ENCODE measurements at places on chromosomes 3 and 15. TPM values are rescaled to one million over a fixed set of nuclear protein-coding genes. Genes with fewer than 3 reads are reported as not detected.
A peak's percentile ranks its signal among the peaks of the same experiment; 100 is the strongest.

- peak; percentile 74 for DNase-seq
Measured at GRCh38 chr3:181700168-181701087, 11.3 kb upstream of the SOX2 start.

DNA sequence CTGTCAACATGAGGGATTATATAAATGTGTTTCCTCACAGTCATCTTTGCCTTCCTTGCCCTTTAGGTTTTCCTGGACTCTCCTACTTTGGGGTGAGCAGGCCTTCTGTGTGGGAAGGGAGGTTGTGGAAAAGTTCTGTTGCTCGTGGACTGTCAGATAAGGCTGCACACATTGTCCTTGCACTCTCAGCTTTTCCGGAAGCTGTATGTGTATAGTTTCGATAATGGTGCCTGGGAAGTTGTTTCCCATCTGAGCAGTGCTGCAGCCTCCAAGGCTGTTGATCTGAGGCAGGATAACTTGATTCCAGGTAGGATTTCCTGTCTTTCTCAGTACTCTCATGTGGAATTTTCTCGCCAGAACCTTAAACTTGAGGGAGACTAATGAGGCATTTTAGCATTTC lies 297.8 kb upstream of the AZI2 start:
- no peak for DNase-seq

- no peak for DNase-seq
Measured at GRCh38 chr15:52617026-52617425, 48.2 kb upstream of the ARPP19 start.

Gene SLC22A13
- total RNA-seq = 0.85 TPM

DNA sequence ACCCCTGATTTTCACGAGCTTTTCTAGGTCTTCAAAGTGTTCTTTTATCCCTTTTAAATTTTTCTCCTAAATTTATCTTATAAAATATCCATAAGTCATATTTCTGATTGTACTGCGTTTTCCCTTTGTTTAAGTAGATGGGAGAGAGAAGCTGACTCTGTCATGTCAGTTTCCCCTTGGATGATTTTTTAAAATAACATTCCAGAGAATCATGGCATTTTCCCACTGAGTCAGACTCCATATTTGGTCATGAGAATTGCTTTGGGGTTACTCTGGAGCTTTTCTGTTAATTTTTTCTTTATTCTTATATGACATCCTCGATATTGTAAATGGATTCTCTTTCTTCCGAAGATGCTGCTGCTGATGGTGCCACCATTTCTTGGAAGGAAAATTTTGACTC lies 28.6 kb upstream of the UMPS start:
- no peak for DNase-seq

- no peak for DNase-seq
Measured at GRCh38 chr3:182414586-182414985, 378.7 kb upstream of the ATP11B start.

DNA sequence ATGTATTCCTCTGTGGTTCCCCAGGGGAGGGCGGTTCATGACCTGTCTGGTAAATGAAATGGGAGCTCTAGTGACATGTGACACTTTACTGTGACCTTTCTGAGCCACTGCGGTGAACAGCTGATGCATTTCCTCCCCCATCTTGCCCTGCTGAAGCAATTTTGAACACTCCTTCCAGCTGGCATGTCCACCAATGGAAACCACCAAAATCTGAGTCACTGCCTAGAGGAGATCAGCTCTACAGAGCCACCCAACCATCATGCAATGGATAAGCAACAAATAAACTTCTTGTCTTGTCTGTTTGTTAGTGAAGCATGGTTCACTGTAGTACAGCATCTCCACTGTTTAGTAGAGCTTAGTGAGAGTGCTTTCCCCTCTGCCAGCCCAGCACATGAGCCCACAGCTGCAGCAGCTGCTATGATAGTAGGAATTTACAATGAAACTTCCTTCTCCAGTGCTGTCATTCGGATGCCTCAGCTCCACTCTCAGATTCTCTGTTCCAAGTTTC lies 479.4 kb downstream of the NTRK3 start:
- no peak for DNase-seq

DNA sequence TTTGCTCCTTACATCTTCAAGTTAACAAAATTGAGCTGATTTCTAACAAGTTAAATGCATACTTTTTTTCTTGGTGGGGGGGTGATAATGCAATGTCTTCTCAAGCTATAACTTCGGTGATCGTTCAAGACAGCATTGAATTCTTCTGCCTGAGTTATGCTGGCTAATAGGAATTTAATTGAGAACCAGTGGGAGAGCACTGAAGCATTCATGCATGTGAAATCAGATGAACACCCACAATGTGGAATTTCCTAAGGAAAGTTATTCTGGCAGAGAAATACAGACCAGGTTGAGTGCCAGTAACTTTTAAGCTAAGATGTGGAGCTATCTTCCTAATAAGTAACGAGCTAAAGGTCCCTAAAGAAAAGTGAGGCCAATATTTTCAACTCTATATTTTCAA lies 3.0 kb downstream of the SPATA16 start:
- no peak for DNase-seq

Gene UROC1
- total RNA-seq = not detected

GRCh38 chr3:177150970-177151627 lies 46.2 kb downstream of the TBL1XR1 start:
- DNase-seq = peak; percentile 61

- peak; percentile 62 for DNase-seq
Measured at GRCh38 chr3:46812237-46812791, 50.9 kb downstream of the MYL3 start.

- no peak for DNase-seq
Measured at GRCh38 chr3:53101956-53102355, 28.3 kb downstream of the RFT1 start.

Gene STARD5
- 6.6 TPM for total RNA-seq

- DNase-seq = no peak
Measured at GRCh38 chr15:93477188-93477587, 388.2 kb upstream of the RGMA start.

DNA sequence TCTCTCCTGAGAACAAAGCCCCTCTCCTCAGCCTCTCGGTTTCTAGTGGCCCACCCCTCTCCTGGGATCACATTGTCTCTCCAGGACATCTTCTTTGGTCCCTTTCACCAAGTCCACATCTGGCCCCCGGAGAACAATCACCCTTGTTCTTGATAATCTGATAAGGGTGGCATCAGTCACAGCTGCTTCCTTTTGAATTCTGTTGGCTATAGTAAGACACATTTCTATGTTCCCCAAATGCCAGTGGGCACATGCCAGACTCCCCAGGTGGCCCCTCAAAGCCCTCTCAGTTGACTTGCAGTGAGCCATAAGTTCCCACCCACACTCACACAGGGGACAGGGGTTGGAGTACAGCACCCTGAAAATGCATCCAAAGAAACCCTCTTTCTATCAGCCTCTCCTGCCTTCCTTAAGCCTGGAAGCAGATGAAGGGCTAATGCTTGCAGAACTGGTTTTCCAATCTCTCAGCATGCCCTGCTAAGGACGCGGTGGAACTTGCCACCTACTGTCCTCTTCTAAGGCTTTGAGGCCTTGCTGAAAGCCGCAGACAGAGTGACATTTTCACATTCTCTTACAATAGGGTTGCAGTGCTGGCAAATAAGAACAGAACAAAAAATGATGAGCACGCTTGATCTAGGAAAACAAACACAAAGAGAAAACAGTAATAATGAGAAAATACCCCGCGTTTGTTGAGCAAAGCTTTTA lies 101.3 kb upstream of the SLCO3A1 start:
- no peak for DNase-seq

- DNase-seq = no peak
Measured at GRCh38 chr3:126414406-126414805, 19.7 kb downstream of the CFAP100 start.

Gene CCR3
- 36.7 TPM for total RNA-seq

DNA sequence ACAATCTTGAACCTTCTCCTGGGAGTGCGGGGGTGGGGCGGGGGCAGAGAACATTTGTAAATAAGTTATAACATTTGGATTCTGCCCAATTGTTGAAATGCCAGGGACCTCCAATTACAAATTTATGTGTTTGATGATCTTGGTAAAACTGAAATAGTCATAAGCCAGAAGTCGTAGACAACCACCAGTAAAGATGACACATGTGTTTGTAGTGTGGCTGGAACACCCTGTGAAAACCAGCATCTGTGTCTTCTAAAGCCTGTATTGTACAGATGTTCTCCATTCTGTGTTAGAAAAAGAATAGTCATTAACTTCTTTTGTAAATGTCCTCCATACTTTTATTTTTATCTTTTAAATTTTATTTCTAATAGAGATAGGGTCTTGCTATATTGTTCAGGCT lies 61.8 kb downstream of the ARIH1 start:
- no peak for DNase-seq

DNA sequence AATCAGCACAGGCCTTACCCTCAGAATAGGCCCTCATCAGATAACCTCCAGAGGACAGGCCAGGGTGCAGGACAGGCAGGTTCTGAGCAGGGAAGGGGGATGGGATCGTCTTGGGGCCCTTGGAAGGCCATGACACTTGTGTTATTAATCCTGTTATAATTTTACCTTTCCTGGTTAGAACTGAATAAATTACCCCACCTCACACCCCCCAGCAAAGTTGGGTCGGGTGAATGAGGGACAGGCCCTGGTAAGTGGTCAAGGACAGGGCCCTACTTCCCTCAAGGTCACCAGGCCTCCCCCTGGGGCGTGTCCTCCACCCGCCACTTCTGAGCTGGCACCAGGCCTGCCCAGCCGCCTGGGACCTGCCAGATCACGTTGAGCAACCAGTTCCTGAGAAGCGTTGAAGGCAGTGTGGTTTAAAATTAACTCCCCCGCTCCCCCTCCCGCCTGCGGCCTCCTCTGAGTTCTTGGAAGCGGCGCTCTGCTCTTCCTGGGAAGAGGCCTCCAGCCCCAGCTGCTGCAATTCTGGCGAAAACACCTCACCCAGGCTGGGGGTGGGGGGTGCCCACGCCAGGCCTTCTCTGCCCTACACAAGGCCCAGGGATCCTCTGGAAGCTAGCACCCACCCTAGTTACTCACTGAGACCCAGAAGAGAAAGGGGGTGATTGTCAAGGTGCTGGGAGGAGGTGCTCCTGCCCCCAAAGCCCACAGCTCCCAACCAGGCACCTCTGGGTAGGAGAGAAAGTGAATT lies 10.6 kb downstream of the CISH start:
- DNase-seq = peak; percentile 80

Gene PDZRN3
- not detected for total RNA-seq

Gene C3orf52
- total RNA-seq = 0.42 TPM

GRCh38 chr15:59313641-59314332 lies 58.9 kb downstream of the MYO1E start:
- no peak for DNase-seq

- DNase-seq = no peak
Measured at GRCh38 chr3:46466871-46467403, 2.2 kb upstream of the LTF start.

DNA sequence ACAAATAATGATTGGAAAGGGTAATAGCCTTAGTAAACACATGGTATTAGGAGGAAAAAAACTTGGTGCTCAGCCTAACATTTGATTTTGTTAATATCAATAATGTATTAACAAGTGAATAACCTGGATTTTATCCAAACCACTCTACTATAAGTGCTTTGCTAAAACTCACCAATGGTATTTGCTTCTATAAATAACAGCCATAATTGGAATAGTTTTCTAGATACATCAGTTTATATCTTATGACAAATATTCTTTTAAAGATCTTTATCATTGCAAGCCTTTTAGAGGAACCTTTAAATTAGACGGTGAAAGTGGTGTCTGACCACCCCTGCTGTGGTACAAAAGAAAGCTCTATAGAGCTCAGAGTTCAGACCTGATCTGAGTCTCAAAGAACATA lies 123.9 kb downstream of the SHOX2 start:
- no peak for DNase-seq

GRCh38 chr15:100559330-100559729 lies 30.6 kb upstream of the CERS3 start:
- no peak for DNase-seq

Gene GPR27
- total RNA-seq = not detected

Gene SLC9C1
- not detected for total RNA-seq

DNA sequence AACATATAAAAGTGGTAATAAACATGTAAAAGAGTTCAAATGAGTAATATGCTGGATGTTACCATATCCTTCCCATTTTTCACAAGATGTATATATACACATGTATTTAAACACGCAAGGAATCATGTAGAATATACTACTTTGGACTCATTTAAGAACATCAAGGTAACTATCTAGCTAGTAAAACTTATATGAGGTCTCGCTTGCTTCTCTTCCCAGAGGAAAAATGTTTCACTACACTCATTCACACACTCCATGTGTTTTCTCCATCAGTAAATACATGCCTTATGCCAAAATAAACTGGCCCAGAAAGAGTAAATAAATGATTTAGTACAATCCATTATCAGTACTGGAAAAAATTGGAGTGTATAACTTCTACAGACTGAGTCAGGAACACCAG lies 229.2 kb upstream of the MME start:
- no peak for DNase-seq
